ENCODE measurements at places on chromosomes 3 and 15.

GRCh38 chr3:111159391-111159790 is 87.8 kb downstream of the NECTIN3 start:
- no peak for DNase-seq

DNA sequence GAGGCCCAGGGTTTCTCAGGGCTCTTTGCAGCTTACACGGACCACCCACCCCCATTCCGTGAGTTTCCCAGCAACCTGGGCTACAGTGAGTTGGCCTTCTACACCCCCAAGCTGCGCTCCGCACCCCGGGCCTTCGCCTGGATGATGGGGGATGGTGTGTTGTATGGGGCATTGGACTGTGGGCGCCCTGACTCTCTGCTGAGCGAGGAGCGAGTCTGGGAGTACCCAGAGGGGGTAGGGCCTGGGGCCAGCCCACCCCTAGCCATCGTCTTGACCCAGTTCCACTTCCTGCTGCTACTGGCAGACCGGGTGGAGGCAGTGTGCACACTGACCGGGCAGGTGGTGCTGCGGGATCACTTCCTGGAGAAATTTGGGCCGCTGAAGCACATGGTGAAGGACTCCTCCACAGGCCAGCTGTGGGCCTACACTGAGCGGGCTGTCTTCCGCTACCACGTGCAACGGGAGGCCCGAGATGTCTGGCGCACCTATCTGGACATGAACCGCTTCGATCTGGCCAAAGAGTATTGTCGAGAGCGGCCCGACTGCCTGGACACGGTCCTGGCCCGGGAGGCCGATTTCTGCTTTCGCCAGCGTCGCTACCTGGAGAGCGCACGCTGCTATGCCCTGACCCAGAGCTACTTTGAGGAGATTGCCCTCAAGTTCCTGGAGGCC is 5.4 kb downstream of the VPS18 start:
- no peak for DNase-seq

DNA sequence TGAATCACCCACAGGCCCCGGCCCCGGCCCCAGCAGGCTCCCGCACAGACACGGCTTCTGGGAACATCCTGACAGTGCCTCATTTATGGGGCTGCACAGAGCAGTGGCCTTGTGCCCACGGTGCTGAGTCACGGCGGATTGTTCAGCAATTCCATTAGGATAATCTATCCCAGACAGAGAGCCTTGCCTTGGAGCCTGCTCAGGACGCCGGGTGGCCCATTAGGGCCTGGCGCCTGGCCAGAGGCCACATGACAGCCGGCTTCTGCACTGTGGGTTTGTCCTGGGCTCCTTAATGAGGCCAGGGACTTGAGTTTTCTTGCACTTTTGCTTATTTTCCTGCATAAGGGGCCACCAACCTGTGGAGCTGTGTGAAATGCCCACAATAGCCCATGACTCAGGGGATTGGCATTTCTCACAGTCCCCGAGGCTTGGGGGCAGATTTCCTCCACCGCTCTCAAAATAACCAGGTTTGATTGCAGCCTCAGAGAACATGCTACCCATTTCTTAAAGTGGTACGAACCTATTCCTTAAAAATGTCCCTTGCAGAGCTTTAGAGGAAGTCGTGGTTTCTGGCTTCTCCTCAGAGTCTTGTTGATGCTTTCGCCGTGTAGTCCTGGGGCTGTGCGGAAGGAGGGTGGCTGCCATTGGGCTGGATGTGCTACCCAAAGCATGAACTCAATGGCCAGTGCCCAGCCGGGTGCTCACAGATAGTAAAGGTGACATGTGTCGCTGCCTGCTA is 19.0 kb downstream of the SYNM start:
- no peak for DNase-seq

- DNase-seq = no peak
Observed at GRCh38 chr15:55457401-55458022, 49.2 kb downstream of the PIERCE2 start.

DNA sequence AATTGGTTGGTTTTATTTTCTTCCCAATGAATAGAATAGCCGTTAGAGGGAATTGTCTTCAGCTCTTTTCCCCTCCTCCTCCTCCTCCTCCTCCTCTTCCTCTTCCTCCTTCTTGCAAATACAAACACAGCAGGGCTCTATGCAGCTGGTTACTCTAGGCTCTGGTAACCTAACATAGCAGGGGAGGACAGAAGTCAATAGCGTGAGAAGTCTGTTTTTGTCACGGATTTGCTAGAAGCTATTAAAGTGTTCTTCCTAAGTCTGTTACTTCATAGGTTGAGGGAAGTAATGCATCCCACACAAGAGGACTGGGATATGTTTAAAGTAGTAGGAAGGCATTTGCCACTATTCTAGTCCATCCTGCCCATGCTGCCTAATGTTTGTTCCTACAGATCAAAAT is 374.7 kb upstream of the TPRG1 start:
- no peak for DNase-seq

DNA sequence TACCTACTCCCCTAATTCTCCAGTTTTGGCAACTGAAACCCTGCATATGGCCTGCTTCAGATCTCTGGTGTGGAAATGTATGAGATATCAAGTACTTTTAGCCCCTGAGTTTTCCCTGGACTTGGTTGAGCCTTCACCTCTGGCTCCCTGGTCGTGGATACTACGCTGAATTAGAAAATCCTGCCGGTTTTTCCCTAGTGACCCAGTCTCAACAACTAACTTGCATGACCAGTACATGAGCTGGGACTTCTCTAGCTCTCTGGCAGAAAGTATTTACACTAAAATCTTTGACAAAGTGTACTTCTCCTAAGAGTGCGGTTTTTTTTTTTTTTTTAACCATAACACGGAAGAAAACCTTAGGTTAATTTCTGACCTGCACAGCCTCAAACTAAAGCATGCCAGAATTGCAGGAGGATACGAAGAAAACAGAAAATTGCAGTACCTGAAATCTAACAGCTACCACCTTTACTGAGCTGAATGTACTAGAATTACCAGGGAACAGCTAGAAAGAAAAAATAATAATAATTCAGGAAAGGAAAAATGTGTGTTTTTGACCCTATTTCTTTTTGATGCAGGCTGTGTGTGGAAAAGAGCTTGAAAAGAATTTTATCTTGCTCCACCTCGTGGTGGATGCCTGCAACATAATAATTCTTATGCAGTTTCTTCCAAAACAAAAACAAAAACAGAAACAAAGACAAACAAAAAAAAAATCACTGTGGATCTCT is 165.6 kb downstream of the GMNC start:
- DNase-seq = no peak

DNA sequence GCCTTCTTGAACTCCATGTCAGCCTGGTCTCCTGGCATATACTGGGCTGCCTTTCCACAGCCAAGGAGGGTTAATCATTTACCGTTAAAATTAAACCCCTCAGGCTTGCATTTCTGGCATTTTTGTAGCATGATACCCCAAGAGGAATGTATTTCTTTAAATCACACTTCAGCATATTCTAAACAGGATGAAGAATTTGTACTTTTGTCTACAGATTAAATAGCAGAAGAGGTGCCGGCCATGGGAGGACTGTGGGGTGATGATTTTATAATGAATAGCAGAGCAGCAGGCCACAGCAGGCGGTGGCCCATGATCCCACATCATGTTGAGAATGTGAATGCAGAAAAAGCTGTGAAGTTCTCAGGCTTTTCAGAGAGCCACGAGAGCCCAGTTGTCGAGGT is 90.2 kb downstream of the ARNT2 start:
- DNase-seq = no peak

DNA sequence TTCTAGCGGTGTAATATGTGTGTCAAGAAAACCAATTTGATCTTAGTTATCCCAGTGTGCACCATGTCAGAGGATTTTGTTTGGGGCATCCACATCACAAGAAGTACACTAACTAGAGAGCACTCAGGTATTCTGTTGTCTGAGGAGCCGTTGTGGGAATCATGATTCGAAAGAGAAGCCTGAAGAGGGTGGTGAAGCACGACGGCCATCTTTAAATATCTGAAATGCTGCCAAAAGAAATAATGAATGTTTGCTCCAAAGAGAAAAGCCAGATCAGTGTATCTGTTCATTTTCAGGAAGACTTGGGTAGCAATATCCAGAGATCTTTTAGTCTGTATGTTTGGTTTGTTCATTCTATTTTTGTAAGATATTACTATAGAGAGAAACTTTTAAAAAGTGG is 180.7 kb downstream of the KLHL25 start:
- no peak for DNase-seq

DNA sequence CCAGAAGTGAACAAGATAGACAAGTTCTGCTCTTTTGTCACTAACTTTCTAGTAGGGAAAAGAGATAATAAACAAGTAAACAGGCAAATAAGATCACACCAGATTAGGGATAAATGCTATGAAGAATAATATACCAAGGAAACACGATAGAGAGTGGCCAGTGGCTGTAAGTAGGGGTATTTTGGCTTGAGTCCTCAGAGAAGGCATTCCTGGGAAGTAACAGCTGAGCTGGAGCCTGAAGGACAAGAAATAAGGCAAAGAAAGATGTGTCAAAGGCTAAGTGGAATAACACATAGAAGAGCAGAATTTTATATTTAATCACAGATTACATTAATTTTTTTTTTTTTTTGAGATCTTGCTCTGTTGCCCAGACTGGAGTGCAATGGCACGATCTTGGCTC is 366.2 kb downstream of the ZIC1 start:
- DNase-seq = no peak

GRCh38 chr3:42702066-42702951 is at the start of gene HHATL:
HHATL (minus strand) TSS chr3:42702798; CDS start chr3:42700826, 1,972 bp downstream.
- DNase-seq = no peak

GRCh38 chr15:82966671-82967071 is 14.2 kb upstream of the HOMER2 start:
- DNase-seq = no peak

GRCh38 chr3:63972196-63972595 is 51.1 kb downstream of the PSMD6 start:
- DNase-seq = no peak

GRCh38 chr15:74531144-74531811 is 9.7 kb upstream of the ARID3B start:
- DNase-seq = no peak

GRCh38 chr3:193270451-193270850 is 29.4 kb downstream of the PLAAT1 start:
- DNase-seq = no peak

GRCh38 chr15:69509131-69509530 is 56.5 kb downstream of the RPLP1 start:
- DNase-seq = no peak

DNA sequence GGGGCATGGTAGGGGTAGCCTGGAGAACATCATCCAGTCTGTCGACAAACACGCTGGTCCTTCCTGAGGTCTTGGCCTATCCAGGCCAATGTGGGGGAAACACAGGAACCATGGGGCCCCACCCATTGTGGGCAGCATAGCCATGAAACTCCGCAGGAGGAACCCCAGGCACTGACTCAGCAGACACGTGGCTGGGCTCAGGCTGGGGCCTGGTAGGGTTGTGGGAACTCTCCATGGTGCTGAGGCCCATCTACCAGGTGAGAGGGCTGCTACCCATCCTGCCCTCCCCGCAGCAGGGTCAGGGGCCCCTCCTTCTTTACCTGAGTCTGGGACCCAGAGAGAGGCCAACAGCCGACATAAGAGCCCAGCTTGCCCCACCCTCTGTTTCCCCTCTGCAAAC is 22.6 kb upstream of the CACNA2D2 start:
- no peak for DNase-seq

DNA sequence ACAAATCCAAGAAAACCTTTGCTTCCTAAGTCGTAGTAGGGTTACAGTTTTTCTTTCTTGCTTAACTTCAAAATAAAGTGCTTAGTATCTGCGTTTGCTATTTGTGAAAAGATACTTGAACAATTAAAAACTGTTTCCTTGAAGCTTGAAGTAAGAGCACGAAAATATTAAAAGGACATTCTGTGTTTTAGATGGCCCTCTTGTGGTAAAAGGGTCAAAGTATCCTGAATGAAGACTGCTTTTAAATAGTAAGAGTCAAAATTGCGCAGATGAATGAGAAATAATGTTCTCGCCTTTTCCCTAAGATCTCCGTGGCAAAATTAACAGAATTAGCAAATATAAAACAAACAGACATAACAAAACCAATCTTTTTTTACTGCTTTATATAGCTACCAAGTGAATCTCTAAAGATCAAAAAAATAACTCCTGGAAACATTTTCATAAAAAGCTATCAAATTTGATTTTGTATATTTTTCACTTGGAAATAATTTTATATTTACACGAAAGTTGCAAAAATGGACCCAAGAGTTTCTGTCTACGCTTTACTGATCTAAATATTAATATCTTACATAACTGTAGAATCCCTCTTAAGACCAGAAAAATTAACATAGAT is 175.4 kb downstream of the MBNL1 start:
- DNase-seq = no peak

DNA sequence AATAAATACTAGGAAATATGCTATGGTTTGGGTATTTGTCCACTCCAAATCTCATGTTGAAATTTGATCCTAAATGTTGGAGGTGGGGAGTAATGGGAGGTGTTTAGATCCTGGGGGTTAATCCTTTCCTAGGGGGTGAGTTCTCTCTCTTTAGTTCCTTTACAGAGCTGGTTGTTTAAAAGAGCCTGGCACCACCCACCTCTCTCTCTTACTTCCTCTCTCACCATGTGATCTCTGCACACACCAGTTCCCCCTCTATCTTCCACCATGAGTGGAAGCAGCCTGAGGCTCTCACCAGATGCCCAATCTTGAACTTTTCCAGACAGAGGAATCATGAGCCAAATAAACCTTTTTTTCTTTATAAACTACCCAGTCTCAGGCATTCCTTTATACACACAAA is 10.5 kb downstream of the SLC24A5 start:
- DNase-seq = no peak

- DNase-seq = no peak
Observed at GRCh38 chr15:40290918-40291574, 8.2 kb upstream of the ANKRD63 start.

GRCh38 chr15:88125576-88125975 is 131.0 kb downstream of the NTRK3 start:
- DNase-seq = no peak

GRCh38 chr3:50242851-50243542 is 7.0 kb downstream of the GNAI2 start:
- peak; percentile 43 for DNase-seq

GRCh38 chr3:43957553-43957952 is 266.8 kb downstream of the ABHD5 start:
- DNase-seq = no peak

- no peak for DNase-seq
Observed at GRCh38 chr3:162122405-162122804, 625.8 kb downstream of the OTOL1 start.
